ENCODE measurements at places on chromosomes 6 and 20.

GRCh38 chr6:112180095-112180820, 74.1 kb downstream of the LAMA4 start:
- DNase-seq, result peak; percentile 85

- no peak for DNase-seq
Observed at GRCh38 chr6:148487461-148487860, 144.8 kb downstream of the SASH1 start.

DNA sequence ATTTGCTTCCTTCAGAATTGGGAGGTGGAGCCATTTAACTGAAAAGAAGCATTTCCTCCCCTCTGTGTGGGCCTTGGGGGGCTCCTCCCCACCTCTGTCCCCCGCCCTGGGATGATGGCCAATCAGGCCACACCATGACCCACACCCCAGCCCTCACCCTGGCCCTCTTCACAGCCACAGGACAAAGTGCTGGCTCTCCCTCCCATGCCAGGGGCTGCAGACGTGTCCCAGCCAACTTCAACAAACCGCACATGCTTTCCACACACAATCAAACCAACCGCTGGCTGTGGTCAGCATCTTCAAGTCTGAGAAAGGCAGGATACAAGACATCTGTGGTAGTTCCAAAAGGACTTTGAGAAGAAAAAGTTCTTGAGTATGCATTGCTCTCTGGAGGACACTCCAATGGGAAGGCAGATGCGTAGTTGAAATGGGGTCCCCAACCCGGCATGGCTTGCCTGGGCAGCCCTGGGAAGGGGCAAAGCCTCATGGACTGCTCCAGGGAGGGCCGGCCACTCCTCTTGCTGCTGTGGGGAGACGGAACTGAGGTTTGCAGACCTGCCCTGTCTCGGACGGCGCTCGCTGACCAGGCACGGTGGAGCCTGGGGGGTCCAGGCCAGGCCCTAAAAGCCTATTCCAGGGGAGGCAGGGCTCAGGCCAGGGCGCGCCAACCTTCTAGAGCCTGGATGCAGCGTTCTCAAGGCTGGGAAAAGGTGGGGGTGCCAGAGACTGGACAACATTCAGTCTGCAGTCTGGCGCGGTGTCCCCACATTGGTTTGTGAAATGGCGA, 12.2 kb downstream of the TTLL2 start:
- DNase-seq, result no peak

GRCh38 chr20:63223121-63223825, 7.3 kb upstream of the YTHDF1 start:
- DNase-seq, result peak; percentile 78

GRCh38 chr6:135490381-135490780, 7.2 kb downstream of the AHI1 start:
- no peak for DNase-seq

GRCh38 chr20:36614781-36615557, 9.4 kb downstream of the RAB5IF start:
- DNase-seq, result no peak

GRCh38 chr6:118353564-118353963, 194.5 kb upstream of the PLN start:
- DNase-seq, result no peak

DNA sequence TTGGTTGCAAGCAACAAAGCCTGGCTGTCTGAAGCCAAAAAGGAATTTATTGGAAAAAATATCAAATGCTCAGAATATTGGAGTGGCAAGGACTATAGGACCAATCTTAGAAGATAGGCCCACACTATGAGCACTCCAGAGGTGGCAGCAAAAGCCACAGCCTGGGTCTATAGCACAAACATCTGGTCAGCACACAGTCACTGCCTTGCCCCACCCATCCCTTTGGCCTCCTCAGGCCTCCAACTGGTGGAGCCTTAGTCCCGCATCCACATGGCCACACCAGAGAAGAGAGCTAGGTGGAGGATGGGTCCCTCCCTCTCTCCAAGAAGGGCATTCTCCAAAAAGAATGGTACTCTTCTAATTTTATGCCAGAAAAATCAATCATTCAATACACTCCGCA, 14.0 kb downstream of the NUDT3 start:
- no peak for DNase-seq

- DNase-seq, result no peak
Observed at GRCh38 chr20:57256205-57256604, 10.2 kb downstream of the BMP7 start.

- DNase-seq, result no peak
Observed at GRCh38 chr20:24627926-24628325, 158.5 kb downstream of the SYNDIG1 start.

DNA sequence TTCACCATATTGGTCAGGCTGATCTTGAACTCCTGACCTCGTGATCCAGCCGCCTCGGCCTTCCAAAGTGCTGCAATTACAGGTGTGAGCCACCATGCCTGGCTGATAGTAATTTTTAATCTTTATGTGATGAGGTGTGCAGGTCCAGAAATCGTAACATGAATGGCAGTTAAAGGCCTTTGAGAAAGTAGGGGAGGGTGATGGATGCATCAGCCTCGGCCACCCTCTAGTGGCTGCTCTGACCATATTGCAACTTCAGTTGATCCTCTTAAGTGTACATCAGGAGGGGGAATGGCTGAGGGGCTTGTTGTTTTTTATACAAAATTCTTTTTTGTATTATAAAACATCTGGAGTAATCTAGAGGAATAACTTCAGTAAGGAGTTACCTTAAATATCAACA, 193.0 kb downstream of the ZFAND3 start:
- DNase-seq, result peak; percentile 68

GRCh38 chr6:30219244-30219643, 6.0 kb upstream of the TRIM26 start:
- peak; percentile 88 for DNase-seq

GRCh38 chr6:110902091-110902490, 27.5 kb downstream of the AMD1 start:
- DNase-seq, result no peak

GRCh38 chr6:150363733-150364132, 5.1 kb upstream of the IYD start:
- DNase-seq, result no peak

DNA sequence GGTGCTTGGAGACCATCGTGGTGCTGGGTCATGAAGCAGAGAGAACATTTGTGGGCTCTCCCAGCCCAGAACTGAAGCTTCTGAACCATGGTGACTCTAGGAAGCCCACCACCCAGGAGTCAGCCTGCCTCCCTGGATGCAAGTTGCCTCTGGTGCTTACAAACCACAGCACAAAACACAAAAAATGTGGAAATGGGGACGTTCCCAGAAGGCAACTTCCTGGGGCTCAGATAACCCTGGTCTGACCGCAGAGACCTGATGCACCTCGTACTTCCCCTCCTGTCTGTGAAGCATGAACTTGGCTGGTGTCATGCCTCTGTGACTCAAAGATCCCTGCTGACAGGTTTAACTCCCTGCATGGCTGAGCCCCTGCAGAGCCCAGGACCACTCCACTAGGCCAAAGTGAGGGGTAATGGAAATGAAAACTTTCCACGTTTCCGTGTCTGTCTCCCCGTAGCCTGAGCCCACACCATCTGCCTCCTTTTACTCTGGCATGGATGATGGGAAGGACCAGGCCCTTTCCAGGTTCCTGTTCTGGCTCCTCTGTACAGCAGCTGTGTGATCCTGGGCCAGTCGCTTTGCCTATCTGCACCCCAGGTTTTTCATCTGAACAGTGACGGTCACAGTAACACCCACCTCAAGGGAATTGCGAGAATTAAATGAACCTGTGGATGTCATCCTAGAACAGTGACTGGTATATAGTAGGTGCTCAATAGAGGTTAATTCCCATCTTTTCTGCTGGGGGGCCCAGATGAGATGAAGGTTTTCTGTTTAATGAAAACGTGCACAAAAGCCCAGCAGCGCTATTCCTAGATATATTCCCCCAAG, 57.7 kb downstream of the PPP1R16B start:
- no peak for DNase-seq

DNA sequence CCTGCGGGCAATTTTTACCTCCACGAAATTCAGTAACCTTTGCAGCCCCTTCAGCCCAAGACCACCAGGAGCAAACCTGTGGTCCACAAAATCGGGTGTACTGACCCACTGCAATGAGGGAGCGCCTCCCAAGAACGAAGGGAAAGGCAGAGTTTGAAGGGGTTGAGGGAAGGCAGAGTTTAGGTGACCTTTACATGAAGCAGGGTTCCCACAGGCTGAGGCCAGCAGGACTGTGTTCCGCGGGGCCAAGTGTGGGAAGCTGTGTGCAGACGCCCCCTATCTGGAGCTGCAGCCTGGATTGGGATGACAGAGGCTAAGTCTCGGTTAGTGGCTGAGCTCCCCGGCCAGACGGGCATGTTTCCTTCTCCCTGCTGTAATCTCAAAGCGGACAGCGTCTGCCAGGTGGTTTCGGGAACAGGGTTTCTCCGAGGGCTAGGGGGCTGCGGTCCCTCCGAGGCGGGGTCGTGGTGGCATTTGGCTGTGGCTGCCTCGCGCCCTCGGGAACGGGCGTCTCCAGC, 826 bp upstream of the PYGB start:
- DNase-seq, result peak; percentile 72

GRCh38 chr20:49482621-49483017, at the start of gene KCNB1:
Gene KCNB1, minus strand, starts transcription at chr20:49482668. Its CDS starts 188 bp downstream, at chr20:49482480.
- peak; percentile 73 for DNase-seq

GRCh38 chr6:141346535-141346934, 786.2 kb upstream of the GJE1 start:
- no peak for DNase-seq

- DNase-seq, result no peak
Observed at GRCh38 chr6:35238843-35239289, 20.7 kb upstream of the ZNF76 start.
